ENCODE measurements at places on chromosomes 13 and 19.

DNA sequence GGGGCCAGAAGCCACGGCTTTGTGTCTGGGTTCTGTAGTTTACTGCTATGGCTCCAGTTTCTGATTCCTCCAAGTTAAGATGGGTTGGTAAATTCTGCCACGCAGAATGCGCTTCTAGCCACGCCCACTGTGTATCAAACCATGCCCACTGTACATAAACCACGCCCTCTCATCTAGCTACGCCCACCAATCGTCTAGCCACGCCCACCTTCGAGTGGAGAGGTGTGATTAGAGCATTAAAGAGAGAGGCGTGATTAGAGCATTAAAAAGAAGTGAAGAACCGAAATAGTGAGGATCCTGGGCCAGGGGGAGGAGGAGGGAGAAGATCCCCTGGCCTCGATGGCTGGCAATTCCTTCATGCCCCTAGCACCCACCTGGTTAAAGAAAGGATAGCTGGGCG, 43.7 kb upstream of the ADGRE5 start:
- DNase-seq, result peak; percentile 48

DNA sequence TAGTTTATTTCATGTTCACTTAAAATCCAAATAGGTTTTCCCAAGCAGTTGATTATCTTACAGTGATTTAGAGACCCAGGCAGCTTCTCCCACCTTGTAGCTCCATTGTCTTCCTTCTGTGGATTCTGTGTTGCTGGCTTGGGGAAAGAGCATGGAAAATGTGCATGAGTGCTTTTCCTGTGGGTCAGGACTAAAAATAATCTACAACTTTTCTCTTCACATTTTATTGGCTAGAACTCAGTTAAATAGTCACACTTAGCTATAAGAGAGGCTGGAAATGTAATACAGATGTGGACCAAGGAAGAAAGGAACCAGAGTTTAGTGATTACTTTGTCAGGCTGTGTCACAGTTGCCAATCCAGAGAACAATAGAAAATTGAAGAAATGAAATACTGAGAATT, 198.8 kb downstream of the NBEA start:
- no peak for DNase-seq

DNA sequence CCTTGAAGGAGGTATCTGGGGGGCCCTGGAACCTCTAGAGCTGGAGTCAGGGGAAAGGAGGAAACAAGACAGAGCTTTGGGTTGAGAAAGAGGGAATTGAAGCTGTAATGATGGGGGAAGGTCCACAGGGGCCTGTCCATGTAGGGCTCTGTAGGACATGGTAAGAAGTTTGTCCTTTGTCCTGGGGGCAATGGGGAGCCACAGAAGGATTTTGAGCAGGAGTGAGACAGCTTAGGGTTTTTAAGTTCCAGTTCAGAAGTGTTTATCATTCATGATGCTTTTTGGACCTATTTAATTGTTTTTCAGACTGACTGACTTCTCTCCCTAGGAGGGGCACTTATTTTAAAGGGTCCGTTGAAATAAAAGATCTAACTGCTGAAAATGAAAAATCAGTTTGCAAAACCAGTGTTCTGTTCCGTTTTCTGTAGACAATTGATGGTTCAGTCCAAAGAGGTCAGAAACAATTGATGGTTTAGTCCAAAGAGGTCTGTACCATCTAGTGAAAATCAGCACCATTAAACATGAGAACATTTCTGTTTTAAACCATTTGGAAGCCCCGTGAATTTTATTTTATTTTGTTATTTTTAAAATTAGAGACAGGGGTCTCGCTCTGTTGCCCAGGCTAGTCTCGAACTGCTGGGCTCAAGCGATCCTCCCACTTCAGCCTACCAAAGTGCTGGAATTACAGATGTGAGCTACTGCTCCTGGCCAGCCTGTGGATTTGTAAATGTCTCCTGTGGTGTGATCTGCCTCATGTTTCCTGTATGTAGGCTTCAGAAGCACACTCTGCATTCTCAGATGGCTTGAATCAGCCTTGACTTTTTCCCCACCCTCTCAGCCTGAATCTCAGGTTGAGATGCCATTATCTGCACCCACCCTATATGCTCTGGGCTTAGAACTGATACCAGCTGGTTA, 8.4 kb downstream of the PLD3 start:
- no peak for DNase-seq

DNA sequence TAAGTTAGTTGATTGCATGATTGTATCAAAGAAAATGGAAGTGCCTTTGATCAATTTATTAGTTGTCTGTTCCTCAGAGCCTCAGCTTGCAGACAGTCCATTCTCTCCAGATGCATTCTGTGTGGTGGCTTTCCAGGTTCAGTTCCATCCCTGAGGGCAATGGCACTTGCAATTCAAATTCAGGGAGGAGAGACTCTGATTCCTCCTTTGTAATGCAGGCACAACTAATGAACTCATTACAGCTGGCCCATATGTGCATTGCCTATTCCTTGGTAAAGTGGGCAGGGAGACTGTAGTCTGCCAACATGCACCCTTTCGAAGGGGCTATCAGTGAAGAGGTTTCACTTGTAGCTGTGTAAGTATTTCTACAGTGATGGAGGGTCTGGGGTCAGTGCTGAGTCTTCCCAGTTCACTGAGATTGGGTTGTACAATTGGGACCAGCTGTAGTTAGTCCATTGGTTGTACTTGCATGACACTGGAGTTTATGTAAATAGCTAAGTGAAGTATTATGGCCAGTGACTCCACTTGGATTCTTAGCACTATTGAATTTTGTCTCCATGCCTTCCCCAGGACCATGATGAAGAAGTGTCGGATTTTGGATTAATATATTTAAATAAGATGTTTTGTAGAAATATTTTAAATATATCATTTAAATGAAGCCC, 401.7 kb downstream of the GPC6 start:
- no peak for DNase-seq

DNA sequence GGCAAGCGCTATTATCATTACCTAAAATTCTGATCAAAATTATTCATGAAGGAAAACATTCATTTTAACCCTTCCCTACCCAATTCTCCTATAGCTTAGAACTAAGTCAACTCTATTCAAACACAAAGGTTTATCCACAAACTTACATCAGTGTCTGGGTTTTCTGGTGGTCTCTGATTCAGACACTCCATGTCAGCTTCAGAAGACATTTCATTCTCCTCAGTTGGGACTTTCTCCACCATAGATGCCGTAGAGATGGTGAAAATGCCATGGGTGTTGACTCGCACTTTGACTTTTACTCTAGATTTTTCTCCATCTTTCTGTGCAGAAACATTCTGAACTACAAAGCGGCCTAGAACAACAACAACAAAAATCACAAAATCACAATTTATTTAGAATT, 16.3 kb downstream of the HSPH1 start:
- DNase-seq, result no peak

- DNase-seq, result peak; percentile 30
These were observed 56.5 kb downstream of the INTS6 start for GRCh38 chr13:51396352-51396751.

DNA sequence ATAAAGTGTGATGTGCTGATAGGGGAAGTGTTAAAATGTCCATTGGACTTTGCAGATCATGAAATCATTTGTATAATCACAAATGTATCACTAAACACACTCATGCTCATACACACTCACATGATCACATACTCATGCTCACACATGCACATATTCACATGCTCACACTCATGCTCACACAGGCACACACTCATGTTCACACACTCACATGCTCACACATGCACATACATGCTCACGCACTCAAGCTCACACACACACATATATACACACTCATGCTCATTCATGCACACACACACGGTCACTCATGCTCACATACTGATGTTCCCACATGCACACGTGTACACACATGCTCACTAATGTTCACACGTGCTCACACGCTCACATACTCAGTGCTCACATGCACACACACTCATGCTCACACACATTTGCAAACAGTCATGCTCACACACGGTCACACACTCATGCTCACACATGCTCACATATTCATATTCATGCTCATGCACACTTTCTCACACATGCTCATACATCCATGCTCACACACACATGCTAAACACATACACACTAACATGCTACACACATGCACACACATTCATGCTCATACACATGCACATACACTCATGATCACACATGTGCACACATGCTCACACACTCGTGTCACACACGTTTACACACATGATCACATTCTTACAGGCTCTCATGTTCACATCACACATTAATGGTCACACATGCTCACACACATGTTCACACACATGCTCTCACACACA, 116.7 kb upstream of the GJB6 start:
- no peak for DNase-seq

DNA sequence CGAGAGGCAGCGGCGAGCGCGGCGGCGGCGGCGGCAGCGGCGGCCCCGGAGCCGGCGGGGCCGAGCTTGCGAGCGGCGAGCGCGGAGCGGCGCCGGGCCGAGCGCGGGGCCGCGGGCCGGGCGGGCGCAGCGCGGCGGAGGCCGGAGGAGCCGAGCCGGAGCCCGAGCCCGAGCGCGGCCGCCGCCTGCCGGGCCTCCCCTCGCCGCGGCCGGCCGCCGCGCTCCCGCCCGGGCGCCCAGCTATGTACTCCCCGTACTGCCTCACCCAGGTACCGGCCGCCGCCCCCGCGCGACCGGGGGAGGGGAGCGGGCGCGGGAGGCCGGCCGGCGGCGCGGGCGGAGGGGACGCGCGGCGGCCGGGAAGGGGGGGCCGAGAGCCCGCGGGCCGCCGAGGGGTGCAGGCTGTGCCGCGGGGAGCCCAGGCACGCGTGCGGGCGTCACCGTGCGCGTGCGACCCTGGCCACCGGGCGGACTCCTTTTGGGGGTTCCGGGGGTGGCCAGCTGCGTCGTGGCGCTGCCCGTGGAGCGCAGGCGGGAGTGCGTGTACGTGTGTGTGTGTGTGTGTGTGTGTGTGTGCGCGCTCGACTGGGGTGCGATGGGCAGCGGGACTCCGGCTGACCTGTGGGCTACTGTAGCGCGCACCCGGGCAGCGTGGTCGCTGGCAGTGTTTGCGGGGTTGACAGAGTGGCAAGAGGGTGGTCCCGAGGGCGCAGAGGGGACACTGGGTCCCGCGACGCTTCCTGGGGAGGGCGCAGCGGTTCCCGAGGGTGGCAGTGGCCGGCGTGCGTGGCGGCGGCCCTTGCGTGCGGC, 526 bp downstream of the NFIX start:
- no peak for DNase-seq

DNA sequence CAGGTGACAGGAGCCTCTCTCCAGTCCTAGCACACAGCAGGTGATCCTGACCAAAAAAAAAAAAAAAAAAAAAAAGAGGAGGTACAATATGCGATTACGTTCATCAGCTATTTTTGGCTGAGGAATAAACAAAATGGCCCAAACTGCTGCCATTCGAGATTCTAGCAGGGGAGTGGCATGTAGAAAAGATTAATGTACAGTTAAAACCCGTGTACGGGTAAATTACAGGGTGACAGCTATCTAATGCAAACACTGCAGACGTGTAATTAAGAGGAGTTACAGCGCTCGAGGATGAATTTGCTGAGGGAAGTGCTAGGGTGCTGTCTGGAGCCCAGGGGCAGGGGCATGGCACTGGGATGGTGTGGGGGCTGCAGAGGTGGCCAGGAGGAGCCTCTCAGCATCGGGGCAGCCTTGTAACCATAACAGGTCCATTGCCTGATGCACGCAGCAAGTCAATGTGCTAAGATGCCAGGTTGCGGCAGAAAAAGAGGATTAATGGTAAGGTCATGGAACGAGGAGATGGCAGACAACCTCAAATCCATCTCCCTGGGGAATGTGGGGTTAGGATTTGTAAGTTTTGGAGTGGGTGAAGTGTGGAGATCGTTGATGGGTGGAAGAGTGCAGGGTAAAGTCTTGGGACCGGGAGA, 17.4 kb downstream of the CHST8 start:
- DNase-seq, result no peak

DNA sequence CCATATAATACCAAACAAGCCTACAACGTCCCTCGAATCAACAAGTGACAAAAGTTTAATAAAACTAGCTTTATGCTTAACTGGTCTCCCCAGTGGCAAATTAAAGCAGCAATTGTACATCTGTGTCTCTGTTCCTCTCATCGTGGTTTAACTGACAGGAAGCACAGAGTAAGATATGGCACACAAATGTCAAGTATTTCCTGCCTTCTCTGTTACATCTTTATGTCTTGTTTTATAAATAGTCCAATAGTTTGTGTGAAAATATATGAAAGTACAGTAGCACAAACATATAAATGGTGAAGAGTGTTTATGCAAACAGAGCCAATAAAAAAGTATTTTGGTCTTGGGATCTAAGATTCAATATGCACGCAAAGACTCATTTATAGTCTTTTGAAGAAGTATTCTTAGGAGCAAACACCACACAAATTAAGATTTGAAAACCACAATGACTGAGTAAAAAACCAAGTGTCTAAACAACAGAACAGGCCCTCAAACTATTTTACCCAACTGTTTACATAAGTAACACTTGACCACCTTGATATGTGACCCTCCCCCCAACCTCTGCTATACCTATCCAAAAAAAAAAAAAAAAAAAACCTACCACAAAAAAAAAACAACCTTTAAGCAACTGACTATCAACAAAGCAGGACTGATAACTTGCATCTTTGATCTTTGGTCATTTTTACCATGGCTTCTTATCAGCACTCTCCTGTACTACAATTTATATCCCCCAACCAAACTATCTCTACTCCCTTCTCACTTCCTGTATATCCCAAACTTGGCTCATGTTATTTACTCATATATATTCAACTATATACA, 14.0 kb downstream of the ELF1 start:
- peak; percentile 88 for DNase-seq

- DNase-seq, result no peak
These were observed 49.6 kb upstream of the ARGLU1 start for GRCh38 chr13:106617561-106617960.

GRCh38 chr13:106530980-106531481, 4.4 kb downstream of the EFNB2 start:
- no peak for DNase-seq

DNA sequence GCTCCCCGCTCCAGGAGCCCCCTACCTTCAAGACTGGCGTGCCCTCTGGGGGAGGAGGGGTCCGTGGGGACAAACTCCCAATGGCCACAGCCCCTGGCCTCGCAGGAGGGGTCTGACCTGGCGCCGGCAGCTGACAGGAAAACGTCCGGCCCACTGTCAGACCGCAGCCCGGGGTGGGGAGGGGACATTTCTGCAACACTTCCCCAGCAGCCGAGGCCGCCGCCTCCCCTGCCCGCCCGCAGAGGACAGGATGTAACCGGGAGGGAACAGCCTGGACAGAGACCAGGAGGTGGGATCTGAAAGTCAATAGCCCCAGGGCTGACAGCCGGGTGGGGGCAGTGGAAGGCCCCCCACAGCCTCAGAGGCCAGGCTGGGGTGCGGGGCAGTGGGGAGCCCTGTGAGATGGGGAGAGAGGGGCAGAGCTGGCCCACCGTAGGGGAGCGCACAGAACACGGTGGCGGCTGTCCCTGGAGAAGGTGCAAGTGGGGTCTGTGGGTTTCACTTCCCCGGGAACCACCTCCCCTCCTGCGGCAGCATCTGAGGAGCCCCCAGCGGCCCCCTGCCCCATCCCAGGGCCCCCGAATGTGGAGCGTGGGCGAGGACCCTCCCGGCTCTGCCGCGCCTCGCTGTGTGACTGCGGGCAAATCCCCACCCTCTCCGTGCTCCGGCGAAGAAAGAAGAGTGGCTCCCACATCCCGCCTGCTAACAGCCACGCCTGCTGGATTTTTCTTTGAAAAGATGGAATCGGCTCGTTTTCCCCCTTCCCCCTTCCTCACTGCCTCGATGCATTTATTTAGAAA, at the start of gene PEAK3:
Gene PEAK3 (minus strand): TSS at position 114 of the 800 bp plus-strand sequence. CDS start 1,244 bp downstream, outside the sequence.
- no peak for DNase-seq

GRCh38 chr13:36919171-36919832, 736 bp downstream of the SMAD9 start:
- no peak for DNase-seq

- no peak for DNase-seq
These were observed 82.8 kb upstream of the KLHL1 start for GRCh38 chr13:70191034-70191433.

Data from activated CD4-positive, alpha-beta T cell treated with anti-CD3 and anti-CD28 coated beads, Interleukin-10, Interleukin-2, amounts not matched to agents 100 ng/mL and 50 ng/mL, durations not matched to agents 16 hours and 8 hours (primary cell).